ENCODE measurements at places on chromosomes 2 and 18. TPM values are rescaled to one million over a fixed set of nuclear protein-coding genes. Genes with fewer than 3 reads are reported as not detected.

REEP1 gene
- total RNA-seq: 0.38 TPM

TXNDC2 gene
- total RNA-seq: not detected

- DNase-seq: no peak
These were observed 16.0 kb upstream of the CNDP2 start for GRCh38 chr18:74480149-74480651.

- no peak for DNase-seq
These were observed 72.7 kb upstream of the CCDC68 start for GRCh38 chr18:55031979-55032378.

GRCh38 chr2:173651891-173652290 is 297.2 kb downstream of the CDCA7 start:
- no peak for DNase-seq

DNA sequence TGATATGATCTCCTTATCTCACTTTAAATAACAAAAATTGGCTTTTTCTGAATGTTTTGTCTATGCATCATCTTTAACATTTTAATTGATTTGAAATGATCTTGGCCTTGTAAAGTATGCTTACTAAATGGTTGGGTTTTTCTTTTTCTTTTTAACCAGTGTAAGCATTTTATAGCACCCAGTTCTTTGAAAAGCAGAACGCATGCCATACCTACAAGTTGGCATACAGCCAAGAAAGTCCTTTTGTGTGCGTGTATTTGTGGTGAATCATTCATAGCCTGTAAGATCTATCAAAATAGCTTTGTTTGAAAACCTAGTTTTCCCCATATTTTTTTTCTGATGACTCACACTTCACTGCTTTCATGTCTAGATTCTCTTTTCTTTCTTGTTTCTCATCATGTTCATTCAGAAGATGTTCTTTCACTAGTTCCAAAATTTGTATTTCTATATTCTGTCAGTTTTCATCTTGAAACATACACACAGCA is 4.1 kb upstream of the VRK2 start:
- no peak for DNase-seq
